ENCODE measurements at places on chromosomes 12 and 14.

DNA sequence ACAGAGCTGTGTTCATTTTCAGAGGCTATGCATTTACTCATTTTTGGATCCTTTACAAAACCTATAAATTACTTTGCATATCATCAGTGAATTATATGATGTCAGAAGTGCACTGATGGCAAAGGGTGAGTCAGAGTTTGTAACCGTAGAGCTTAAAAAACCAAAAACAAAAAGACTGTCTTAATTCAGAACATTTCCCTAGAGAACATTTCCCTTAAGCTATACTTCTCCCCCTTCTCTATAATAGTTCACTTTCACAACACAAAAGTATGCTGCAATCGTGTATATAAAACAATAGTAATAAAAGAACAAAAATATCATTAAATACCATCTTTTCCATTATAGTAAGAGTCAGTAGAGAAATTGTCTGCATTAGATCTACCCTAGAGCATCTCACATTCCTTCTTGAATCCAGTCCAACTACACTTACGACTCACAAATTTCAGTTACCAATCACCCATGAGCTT is 934.9 kb downstream of the LRFN5 start:
- DNase-seq: no peak

DNA sequence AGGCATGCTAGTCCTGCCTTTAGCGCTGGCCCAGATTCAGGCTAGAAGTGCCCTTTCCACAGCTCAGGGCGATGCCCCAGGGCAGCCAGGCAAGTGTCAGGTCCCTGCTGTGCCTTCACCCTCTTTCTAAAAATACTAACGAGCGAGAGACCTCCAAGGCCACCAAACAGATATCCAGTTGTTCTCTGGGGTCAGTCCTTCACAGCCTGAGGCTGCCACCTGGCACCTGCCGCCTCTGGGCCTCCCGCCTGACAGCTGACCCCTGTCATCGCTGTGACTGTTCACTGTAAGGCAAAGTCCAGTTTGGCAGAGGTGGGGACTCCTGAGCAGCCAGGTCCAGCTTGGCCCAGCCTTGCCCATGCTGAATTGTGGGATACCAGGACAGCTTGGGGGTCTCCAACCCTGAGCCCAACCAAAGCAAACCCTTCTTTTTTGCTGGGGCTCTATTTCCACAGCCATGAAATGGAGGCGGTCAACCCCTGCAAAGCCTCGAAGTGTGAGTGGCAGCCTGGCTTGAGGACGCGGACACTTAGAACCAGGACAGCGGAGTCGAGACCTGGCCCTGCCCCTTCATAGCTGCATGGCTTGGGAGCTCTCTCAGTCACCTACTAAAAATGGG is 79.9 kb downstream of the NINJ2 start:
- no peak for DNase-seq

DNA sequence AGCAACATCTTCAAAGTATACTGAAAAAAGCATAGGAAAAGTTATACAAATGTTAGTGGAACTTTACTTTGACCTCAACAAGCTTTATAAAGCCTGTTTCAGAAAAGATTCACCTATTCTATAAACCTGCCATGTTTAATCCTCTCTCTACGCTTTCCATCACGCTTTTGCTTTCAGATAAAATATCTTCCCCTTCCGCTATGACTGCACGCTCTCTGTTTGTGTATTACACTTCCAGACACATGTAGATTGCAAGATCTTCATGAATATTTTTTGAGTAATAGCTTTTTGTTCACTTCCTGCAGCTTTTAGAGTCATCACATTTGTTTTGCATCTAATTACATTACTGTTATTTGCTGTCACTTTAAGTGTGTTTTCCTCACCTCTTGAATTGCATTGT is 271.4 kb downstream of the RASSF9 start:
- DNase-seq: no peak

GRCh38 chr14:36748610-36749213 is 87.1 kb downstream of the PAX9 start:
- no peak for DNase-seq

- no peak for DNase-seq
These were observed 27.4 kb downstream of the ABCD4 start for GRCh38 chr14:74275241-74275841.

DNA sequence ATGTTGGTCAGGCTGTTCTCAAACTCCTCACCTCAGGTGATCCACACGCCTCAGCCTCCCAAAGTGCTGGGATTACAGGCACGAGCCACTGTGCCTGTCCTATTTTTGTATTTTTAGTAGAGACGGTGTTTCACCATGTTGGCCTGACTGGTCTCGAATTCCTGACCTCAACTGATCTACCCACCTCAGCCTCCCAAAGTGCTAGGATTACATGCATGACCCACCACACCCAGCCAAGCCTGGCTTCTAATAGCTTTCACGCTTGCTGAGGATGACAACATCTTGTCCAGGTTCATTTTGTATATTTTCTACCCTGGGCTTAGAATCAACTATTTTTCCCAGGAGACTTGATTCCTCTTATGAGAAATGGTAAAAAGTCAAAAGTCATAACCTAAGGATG is 64.7 kb downstream of the WASHC3 start:
- DNase-seq: no peak

- DNase-seq: no peak
These were observed 11.2 kb upstream of the AQP2 start for GRCh38 chr12:49939307-49939706.
